Right atrium auricular region (tissue), 2 donors: ENCODE measurements at places on chromosomes 7 and 10. TPM values are rescaled to one million over a fixed set of nuclear protein-coding genes. Genes with fewer than 3 reads are reported as not detected.
A peak's percentile ranks its signal among the peaks of the same experiment; 100 is the strongest.

Gene CDK5
- total RNA-seq: 4.9 TPM

Gene LBX1
- total RNA-seq: not detected

Gene DDC
- total RNA-seq: not detected

Gene PNLIPRP3
- not detected for total RNA-seq

Gene RADIL
- total RNA-seq: 16.0 TPM

DNA sequence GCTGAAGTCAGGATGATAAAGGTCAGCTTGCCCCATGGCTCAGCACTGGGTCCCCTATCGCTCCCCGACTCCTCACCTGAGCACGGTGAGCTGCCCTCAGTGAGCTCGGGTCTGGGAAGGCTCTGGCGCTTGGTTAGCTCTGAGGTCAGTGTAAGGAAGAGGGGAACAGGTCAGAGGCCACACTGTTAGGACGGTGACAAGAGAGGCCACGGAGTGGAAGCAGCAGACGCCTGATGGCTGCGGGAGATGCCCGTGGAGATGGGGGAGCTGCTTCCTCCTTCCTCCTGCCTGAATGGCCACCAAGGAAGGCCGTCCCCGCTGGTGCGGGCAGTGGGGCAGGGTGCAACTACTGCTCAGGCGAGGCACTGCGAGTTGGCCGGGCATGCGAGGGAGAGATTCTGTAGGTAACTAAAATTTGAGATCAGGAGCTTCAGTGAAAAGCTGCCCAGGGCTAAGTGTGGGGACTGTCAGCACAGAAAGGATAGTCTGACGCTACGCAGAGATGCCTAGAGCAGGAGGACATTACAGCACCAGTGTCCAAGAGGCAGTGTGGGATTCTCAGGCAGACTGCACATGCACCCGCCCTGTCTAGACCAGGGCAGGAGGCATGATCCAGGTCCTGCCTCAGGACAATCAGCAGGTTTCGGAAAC is 231.3 kb upstream of the GRB10 start:
- peak; percentile 44 for DNase-seq

DNA sequence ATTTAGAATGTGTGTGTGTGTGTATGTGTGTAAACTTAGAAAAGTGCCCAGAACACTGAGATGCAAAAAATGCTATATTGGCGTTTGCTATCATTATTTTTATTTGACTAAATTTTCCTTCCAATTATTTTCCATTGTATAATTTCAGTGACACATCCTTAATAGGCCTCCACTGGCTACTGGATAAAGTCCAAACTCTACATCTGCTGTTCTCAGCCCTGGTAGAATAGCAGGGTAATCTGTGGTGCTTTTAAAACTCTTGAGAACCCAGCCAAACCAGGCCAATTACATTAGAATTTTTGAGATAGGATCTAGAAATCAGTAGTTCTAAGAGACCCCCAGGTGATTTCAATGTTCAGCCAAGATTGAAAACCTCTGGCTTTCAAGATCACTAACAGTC is 66.4 kb downstream of the ZNF503 start:
- no peak for DNase-seq

- no peak for DNase-seq
Observed at GRCh38 chr10:7855205-7855604, 36.9 kb downstream of the TAF3 start.

DNA sequence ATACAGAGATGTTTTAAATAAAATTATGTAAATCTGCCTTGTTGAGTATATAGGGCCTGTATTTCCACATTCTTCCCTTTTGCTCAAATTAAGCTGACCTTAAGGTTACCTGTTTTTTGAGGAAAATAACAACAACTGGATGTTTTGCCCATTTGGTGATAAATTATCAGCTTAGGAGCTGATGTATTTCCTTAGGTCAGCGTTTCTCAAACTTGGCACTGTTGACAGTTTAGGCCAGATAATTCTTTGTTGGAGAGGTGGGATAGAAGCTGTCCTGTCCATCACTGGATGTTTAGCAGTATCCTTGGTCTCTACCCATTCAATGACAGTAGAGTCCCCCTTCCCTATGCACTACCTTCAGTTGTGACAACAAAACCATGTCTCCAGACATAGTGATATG is 7.2 kb downstream of the GSTO2 start:
- no peak for DNase-seq

DNA sequence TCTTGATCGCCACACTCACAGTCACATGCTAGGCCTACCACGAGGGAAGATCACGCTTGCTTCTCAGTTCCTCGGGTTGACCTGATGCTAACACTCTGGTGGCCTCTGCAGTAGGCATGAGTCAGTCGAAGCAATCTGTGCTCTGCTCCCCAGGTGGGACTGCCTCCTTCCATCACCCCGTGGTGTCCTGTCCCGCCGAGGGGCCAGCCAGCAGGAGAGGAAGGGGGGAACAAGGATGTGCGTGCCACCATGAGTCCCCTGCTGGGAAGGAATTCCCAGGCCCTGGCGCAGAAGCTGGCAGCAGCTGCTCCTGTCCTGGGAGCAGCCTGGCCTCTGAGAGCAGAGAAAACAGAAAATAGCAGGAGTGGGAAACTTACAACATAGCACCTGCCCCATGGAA is 695.0 kb upstream of the NRP1 start:
- DNase-seq: no peak

DNA sequence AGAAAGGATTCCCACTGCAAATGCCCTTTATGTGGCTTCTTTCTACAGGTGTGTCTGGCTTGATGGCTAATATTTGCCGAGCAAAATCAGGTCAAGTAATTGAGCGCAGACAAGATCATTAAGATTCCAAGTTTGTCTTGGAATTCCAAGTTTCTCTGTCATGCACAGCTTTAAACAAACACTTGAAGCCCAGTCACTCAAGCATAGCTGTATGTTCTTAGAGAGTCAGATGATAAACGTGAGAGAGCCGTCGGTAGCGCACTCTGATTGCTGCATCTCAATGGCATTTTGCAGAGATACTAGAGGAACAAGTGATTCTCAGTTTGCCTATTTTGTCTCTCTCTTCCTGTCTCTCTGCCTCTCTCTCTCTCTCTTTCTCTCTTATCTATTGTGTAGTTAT is 658 bp downstream of the DMBT1 start:
- no peak for DNase-seq

- DNase-seq: no peak
Observed at GRCh38 chr10:22630234-22631174, 83.9 kb downstream of the PIP4K2A start.

DNA sequence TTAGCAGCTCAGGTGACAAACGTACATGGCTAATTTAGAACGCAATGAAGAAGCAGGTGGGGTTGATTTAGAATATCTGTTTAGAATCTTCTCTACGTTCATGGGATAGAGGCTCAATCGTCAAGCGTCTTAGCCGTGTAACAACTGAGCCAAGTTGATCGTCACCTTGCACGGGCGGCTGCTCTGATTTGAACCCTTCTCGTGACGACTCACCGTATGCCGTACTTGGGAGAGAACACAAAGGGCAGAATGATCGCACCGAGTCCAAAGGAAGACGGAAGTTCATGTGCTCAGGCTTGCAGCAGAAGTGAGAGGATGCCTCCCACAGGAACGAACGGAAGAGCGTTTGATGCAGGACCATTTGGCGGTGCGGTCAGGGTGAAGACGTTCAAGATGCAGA is 108.3 kb upstream of the TCERG1L start:
- no peak for DNase-seq

- DNase-seq: no peak
Observed at GRCh38 chr10:69425511-69426298, 9.0 kb upstream of the TACR2 start.

GRCh38 chr10:7405637-7406036 is 5.2 kb downstream of the SFMBT2 start:
- DNase-seq: no peak

DNA sequence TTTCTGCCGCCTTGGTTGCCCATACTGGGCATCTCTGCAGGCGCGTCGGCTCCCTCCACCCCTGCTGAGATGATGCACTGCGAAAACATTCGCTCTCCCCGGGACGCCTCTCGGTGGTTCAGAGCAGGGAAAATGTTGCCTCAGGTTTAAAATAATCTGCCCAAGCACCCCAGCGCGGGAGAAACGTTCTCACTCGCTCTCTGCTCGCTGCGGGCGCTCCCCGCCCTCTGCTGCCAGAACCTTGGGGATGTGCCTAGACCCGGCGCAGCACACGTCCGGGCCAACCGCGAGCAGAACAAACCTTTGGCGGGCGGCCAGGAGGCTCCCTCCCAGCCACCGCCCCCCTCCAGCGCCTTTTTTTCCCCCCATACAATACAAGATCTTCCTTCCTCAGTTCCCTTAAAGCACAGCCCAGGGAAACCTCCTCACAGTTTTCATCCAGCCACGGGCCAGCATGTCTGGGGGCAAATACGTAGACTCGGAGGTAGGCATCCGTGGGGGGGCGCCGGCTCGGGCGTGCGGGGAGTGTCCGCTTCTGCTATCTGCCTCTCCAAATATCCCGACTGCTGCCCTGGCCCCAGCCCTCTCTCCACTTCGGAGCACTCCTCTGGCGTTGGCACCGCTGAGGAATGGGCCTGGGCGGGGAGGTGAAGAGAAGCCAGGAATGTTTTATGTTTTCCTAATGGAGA is at the start of gene CAV1:
CAV1 (plus strand) TSS at position 428 of the 689 bp plus-strand sequence; CDS start at position 455, 27 bp downstream.
- peak; percentile 88 for DNase-seq

DNA sequence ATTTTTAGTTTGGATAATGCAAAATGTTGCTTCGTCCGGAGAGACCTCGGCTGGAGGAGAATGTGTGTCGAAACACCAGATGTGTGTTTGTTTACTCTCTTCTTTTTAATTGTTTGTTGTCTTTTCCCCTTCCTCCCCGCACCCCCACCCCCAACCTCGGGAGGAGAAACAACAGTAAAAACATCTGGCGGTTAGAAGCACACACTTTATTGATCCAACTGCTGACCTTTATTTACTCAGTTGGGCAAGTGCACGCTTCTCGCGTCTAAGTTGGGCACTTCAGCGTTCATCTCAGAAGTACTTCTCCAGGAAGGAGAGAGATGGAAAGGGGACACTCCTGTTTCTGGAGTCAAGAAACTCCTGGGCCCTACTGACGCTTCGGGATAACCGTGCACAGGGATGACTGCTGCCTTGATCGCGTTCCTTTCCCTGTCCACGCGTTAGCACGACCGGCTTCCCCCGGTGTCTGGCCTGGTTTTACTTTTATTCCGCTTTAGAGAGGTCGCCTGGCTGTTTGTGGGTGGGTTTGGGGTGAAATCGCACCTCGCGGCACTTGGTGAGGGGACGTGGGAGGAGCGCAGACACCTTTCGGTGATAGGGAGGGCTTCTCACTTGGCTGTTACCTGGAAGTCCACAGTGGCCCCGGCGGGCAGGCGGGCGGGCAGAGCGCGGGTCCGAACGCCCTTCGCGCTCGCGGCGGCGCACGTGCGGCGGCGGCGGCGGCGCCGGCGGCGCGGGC is 168.3 kb upstream of the PPP1R3A start:
- DNase-seq: no peak

DNA sequence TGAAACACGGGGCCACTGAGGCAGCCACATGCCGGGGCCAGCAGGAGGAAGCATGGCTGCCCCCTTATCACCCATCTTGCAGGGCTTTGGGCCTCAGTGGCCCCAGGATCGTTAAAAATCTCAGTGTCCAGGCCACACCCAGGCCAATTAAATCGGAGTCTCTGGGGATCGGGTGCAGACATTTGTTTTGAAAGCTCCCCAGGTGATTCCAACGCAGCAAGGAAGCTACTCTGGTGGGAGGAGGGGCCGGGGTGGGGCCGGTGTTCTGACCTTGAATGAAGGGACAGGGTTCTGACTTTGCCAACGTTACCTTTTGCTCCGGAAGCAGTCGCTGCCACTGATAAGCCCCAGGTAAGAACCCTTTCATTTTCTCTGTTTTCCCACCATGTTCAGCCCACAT is 412.3 kb upstream of the FOXK1 start:
- no peak for DNase-seq

- no peak for DNase-seq
Observed at GRCh38 chr7:143980746-143981510, 19.2 kb upstream of the OR6B1 start.
